ENCODE measurements at places on chromosomes 1 and 21. TPM values are rescaled to one million over a fixed set of nuclear protein-coding genes. Genes with fewer than 3 reads are reported as not detected.

The CFHR2 gene
- not detected for total RNA-seq

The AK5 gene
- 0.82 TPM for total RNA-seq

The CHD5 gene
- total RNA-seq = 0.17 TPM

DNA sequence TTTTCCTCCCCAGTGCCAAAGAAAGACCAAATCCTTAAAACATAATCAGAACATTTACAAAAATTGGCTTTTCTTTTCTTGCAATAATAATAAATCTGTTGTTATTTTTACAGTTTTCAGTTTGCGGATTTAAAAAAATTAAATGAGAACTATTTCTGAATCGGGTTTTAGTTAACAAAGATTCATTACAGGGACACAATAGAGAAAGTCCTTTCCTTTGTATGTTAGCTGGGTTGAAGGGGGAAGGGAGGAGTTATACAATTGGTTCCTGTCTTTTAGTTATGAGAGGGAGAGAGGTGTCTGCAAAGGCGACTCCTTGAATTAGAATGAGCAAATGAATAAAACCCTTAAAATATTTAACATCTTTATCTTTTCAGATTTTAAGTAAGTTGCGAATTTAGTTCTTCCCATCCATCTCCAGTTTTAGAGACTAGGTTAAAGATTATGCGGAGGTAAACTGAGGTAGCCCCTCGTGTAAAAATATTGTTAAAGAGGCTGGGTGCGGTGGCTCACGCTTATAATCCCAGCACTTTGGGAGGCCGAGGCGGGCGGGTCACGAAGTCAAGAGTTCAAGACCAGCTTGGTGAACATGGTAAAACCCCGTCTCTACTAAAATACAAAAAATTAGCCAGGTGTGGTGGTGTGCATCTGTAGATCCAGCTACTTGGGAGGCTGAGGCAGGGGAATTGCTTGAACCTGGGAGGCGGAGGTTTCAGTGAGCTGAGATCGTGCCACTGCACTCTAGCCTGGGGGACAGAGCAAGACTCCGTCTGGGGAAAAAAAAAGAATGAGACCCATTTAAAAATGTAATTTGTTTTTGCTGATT, 3.9 kb downstream of the SPEN start:
- no peaks in the 10 kb centered on the region for H3K27me3 ChIP-seq
- H3K27ac ChIP-seq = no peak overlapping the region
- peaks cover 12% of the 10 kb centered on the region for H3K4me1 ChIP-seq
- no peaks in the 10 kb centered on the region for H3K36me3 ChIP-seq

GRCh38 chr1:21901473-21901847, 35.6 kb downstream of the HSPG2 start:
- no peaks in the 10 kb centered on the region for H3K27me3 ChIP-seq
- DNase-seq = no peak
- H3K4me1 ChIP-seq = peaks cover 28% of the 10 kb centered on the region
- no peak overlapping the region for H3K4me3 ChIP-seq
- no peaks in the 10 kb centered on the region for H3K36me3 ChIP-seq

All from ovary (tissue), 10 donors.